ENCODE measurements at places on chromosomes 4 and X.

- no peak for DNase-seq
Observed at GRCh38 chr4:54215379-54216077, 13.6 kb upstream of the PDGFRA start.

- no peak for DNase-seq
Observed at GRCh38 chrX:19625612-19626011, 110.3 kb upstream of the MAP3K15 start.

DNA sequence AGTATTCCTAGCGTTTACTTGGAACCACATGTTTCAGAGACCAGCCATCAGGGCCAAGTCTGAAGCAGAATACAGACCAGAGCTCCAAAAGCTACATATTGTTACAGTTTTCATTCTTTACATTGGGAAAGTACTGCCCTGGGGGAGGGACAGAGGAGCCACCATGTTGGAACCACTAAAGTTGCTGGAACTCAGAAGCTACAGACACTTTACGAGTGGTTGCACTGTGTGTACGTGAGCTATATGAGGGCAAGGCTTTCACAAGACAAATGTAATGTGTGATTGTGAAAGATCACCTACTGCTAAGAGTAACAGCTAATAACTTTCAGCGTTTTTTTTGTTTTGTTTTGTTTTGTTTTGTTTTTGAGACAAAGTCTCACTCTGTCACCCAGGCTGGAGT lies 11.7 kb downstream of the GPC3 start:
- no peak for DNase-seq

DNA sequence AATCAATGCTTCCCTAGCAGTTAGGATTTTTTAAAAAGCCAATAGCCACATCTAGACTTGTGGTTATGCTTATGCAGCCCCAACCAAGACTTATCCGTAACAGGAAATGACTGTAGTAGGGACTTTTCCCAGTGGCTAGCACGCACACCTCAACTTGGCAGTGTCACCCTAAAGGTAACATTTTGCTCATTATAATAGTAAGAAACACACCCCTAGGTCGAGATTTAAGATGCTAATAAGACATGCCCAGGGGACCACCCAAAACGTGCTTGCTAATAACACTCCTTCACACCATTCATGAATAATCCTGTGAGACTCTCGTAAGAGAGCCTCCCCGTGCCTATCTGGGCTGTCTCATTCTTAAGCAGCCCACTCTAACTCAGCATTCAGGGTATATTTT lies 195.3 kb downstream of the CHIC1 start:
- no peak for DNase-seq

DNA sequence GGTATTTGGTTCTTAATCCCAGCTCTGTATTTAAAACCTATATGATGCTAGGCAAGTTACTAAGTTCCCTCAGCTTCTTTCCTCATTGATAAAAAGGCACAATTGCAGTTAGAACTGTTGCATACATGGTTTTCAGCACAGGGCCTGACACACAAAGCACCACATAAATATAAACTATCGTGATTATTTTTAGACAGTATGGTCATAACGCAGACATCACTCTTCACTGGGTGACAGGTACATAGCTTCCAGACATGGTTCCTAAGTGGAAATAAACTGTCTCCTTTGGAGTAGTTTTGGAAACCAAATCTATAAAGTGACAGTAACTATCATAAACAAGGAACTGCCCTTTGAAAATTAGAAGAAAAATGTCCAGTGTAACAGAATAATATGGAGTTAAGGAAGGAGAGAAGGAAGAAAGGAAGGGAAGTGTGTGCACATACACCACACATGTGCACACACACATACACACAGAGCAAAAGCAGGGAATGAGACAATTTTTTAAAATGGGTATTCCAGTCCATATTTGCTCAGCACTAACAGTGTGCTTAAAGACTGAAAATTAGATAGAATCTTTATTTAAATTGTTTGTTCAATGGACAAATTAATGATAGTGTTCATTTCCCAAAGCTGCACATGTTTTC lies 12.5 kb upstream of the G3BP2 start:
- DNase-seq = no peak

All from stromal cell of bone marrow (primary cell).